ENCODE measurements at places on chromosomes 12 and 14.

- DNase-seq: peak; percentile 64
Observed at GRCh38 chr12:38138225-38139221, 178.1 kb upstream of the ALG10B start.

DNA sequence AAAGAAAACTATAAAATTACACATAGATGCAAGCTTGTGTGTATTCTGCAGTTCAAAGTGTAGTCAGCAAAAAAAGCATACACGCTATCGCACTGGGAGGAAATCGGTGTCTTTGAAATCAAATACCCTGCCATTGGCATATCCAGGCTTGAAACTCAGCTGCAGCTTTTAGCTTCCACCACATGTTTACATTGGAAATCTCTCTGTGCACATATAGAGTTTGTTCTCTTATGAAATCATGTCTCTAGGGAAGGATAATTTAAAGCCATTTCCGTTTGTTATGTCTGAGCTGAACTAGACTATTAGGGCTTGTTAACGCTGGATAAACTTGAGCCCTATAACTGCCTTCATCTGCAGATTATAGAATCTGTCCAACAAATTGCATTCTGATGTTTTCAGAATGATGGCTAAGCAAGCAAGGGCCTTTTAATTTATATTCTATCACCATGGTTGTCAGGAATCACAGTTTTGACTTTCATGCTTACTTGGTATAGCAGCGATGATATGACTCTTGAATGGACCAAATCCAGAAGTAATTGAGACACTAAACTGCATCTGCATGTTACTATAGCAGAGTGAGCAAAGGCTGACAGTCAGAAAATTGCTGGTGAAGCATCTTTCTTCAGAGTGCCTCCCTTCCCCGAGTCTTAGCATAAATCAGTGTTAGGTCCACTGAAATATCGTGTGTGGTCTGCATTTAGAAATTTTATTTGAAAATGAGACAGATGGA is 442.8 kb downstream of the ZFP36L1 start:
- DNase-seq: no peak

GRCh38 chr12:20201733-20202132 is 166.6 kb upstream of the PDE3A start:
- DNase-seq: no peak

DNA sequence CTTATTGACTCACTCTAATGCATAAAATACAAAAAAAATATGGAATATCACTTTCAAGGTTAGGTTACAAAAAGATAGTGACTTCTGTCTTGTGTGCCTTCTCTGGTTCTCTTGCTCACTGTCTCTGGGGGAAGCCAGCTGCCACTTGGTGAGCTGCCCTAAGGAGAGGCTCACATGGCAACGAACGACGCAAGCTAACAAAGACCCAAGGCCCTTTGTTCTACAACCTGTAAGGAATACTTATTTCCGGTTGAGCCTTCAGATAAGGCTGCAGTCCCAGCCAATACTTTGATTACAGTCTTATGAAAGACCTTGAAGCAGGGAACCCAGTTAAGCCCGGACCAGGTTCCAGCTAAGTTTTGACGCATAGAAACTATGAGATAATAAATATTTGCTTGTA is 242.4 kb upstream of the TBX3 start:
- no peak for DNase-seq

GRCh38 chr14:21527318-21527679 is 1.2 kb upstream of the SALL2 start:
- no peak for DNase-seq

DNA sequence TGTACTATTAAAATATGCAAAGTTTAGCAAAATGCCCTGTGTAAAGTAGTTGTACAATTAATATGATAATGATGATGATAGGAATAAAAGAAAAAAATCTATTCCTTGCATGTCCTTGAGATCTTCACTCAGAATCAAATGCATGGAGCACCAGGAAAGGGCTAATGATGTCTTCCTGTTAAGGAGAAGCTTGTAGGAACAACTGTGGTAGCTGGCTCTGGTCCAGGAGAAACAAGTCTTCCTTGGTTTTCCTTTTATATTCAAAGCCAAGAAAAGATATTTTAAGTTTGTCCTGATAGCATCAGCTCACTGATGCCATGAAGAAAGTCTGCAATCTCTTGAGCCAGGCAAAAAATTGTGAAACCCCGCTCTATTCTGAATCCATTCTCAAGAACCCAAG is 138.9 kb downstream of the PIK3C2G start:
- no peak for DNase-seq

GRCh38 chr14:57865403-57866198 is at the start of gene SLC35F4:
SLC35F4 (minus strand) TSS chr14:57866092.
- DNase-seq: no peak

DNA sequence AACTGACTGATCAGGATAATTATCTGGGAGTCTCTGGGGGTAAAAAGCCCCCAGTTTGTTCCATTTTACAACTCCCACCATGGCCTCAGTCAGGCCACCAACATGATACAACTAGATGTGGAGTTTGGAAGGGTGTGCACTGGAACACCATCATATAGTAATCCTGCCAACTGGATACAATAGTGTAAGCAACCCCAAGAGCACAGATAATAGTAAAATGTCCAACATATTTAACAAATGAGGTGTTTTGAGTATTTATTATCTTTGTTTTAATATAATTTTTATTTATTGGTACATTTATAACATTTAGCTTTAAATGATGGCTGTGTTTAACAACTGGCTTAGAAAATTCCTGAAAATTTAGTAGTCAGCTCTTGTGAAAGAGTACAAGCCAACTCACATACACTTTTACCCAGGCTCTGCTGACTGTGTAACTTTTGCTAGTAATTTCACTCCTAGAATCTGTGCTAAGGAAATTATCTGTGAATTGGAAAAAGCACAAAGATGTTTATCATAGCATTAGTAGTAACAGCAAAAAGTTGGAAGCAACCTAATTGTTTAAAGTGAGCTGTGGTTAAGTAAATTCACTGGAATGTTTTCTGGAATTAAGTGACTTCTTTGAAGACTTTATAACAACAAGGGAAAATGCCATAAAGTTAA is 196.8 kb downstream of the RAD51B start:
- no peak for DNase-seq

DNA sequence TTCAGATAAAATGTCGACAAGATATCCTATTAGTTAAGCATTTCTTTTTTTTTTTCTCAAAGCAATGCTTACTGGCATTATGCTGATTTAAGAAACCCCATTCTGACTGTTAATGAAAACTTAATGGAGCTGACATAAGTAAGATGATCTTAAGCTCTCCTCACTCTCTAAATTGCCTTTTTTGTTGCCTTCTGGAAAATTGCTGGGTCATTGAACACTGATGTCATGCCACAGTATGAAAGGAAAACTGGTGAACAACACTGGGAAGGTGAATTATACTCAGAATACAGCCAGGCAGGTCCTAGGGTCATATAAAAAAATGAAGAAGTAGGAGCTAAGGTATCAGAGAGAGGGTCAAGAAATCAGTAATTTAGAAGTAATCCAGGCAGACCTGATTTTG is 179.9 kb downstream of the BTG1 start:
- no peak for DNase-seq

DNA sequence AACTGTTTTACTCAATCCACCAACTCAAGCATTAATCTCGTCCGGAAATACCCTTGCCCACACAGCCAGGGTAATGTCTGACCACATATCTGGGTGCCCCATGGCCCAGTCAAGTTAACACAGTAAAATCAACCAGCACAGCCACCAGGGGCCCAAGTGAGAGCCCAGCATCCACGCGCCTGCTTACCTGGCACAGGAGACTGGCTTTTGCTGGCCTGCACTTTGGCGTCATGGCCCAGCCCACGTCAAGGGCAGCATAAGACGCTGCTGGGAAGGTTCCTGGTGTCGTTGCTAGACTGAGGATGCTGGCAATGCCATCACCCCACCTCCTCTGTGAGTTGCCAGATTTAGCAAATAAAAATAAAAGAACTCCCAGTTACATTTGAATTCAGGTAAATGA is 53.6 kb upstream of the BCL11B start:
- DNase-seq: no peak

GRCh38 chr12:66456612-66457011 is 154.3 kb downstream of the HELB start:
- no peak for DNase-seq

DNA sequence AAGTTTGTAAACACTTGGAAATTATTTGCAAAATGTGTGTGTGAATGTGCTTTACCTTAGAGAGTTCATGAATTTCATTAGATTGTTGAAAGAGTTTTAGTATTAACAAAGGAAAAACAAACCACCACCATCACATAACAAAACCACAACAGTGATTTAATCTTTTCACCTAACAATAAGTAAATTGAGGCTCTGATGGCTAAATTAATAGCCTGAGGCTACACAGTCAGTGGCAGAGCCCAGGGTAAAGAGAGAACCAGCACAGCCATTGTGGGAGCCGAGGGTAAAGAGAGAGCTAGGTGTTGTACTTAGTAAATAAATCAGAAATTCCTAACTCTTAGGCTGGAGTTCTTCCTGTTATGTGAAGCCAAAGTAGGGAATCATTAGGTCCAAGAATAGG is 51.2 kb upstream of the CAPRIN2 start:
- DNase-seq: no peak

- DNase-seq: no peak
Observed at GRCh38 chr12:76852106-76852505, 26.7 kb downstream of the CSRP2 start.

- no peak for DNase-seq
Observed at GRCh38 chr12:16504200-16504599, 101.8 kb downstream of the LMO3 start.

GRCh38 chr14:100604121-100604501 is 16.9 kb upstream of the BEGAIN start:
- no peak for DNase-seq

GRCh38 chr12:50110762-50111351 is 1.2 kb upstream of the COX14 start:
- DNase-seq: no peak

DNA sequence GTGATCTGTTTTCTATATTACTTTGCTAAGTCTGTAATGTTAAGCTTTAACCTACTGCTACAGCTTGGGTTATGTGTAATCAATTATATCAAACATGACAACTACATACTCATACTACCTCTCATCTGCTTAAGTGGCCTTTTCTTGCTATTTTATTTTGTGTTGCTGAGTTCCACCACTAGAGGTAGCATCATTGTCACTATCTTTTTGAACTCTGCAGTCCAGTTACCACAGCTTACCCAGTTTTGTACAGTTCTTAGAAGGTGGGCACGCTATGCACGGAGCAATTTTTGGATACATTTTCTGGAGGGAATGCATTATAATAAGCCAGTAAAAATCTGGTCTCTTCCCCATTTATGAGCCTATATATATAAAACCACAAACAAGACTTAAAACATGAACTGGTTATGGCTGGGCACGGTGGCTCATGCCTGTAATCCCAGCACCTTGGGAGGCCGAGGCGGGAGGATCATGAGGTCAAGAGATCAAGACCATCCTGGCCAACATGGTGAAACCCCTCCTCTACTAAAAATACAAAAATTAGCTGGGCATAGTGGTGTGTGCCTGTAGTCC is 48.5 kb downstream of the SAV1 start:
- no peak for DNase-seq

DNA sequence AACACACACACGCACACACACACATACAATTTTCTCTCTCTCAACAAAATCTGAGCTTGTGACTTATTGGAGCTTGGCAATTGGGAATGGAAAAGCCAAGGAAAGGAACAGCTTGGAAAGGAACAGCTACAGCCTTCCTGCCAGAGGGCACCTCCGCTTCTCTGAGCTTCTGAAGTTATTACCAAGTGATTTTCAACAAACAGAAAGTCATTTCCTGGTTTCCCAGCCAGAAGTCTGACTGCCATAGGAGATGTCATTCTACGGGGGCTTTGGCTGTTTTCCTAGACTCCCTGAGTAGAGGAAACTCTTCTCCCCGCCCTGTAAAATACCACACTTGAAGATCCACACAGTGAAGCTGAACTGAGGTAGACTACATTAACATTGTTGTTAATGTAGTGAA is 198.3 kb downstream of the CFAP54 start:
- no peak for DNase-seq

DNA sequence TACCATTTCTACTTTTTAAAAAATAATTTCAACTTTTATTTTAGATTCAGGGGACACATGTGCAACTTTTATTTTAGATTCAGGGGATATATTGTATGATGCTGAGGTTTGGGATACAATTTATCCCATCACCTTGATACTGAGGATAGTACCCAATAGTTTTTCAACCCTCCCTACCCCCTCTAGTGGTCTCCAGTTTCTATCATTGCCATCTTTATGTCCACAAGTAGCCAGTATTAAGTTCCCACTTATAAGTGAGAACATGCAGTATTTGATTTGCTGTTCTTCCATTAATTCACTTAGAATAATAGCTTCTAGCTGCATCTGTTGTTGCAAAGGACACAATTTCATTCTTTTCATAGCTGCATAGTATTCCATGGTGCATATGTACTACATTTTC is 162.5 kb downstream of the ANKS1B start:
- DNase-seq: no peak

DNA sequence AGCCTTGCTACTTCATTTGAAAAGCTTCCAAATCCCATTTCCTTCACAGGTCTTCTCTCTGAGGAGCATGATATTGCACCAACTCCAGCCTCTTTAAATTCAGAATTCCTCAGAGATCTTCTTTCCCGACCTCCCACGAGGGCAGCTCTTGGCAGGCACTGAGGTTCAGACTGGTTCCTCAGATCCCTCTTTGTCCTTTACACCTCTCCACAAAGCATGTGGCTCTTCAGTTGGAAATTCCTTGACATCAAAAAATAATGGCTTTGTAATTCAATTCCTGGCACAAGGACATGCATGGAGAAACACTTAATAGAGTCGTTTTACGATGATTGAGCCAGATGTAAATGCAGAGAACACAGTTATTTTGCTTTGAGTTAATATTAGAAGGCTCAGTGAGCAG is 63.2 kb upstream of the TMX1 start:
- no peak for DNase-seq

DNA sequence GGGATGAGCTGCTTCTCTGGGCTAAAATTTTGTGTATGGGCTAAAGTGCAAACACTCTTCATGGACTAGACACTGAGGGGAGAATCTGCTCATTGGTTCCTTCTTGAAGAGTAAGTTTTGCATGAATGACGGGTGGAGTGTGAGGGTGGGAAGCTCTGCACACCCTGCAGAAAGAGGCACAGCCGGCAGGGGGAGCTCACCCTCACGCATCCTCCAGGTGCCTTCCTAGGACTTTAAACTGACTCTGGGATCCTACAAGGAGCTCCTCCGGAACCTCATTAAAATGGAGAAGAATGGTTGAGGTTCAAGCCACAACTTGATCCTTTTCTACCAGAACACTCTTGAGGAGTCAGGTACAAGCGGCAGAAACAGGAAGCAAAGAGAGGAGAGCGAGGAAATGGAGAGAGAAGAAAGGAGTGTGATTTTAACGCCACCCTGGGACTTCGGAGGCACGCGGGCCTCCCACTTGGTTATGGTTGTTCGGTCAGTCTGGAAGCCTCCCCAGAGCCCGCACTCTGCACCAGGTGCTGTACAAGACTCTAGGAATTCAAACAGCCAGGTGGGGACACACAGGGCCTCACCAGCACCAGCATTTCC is 87.5 kb downstream of the SETD3 start:
- no peak for DNase-seq

- DNase-seq: no peak
Observed at GRCh38 chr12:102993537-102993936, 36.1 kb downstream of the ASCL1 start.

- no peak for DNase-seq
Observed at GRCh38 chr12:92674500-92674899, 28.3 kb upstream of the PLEKHG7 start.

- no peak for DNase-seq
Observed at GRCh38 chr12:92020983-92021665, 124.5 kb downstream of the BTG1 start.

Measured in hippocampal formation (tissue), 2 donors.